Activated CD8-positive, alpha-beta T cell treated with anti-CD3 and anti-CD28 coated beads for 36 hours (primary cell): ENCODE measurements at places on chromosomes 7 and 10. TPM values are rescaled to one million over a fixed set of nuclear protein-coding genes. Genes with fewer than 3 reads are reported as not detected.

NPFFR1 gene
- not detected for total RNA-seq

DCLRE1A gene
- total RNA-seq: 15.1 TPM

CYP2E1 gene
- total RNA-seq: 0.43 TPM

TFR2 gene
- total RNA-seq: 11.3 TPM

DGKI gene
- total RNA-seq: 0.38 TPM

WNT8B gene
- total RNA-seq: 0.38 TPM

AASS gene
- total RNA-seq: 0.76 TPM

PTF1A gene
- not detected for total RNA-seq

WDR11 gene
- 36.0 TPM for total RNA-seq

IQUB gene
- total RNA-seq: not detected

IGFBP3 gene
- 0.25 TPM for total RNA-seq

WBP1L gene
- total RNA-seq: 11.4 TPM

ABCB1 gene
- 8.9 TPM for total RNA-seq

DNA sequence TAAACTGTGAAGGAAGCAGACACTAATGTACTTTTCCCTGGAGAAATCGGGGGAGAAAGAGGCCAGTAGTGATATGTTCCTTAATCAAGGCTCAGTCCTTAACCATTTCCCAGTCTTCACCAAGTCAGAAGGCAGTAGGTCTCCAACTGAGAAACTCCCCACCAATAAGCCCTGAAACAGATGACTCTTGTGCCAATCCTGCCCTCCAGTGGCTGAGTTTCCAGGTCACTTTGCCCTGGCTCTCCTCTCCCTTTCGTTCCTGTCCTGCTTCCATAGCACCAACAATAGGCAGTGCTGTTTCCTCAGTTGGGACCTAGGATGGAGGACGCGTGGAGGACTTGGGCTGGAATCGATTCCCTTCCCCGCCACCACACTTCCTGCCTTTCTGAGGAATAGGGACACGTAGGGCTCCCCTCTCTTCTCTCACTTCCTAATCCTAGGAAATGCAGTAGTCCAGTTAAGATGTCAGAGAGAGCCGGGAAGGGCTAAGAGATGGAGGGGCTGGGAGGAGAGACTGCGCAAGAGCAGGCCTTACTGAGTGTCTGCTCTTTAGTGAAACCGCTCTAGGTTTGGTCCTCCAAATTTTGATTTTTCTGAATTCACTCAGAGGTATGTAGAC is 23.4 kb downstream of the ATOH7 start:
- peak; percentile 50 for DNase-seq

- DNase-seq: no peak
Observed at GRCh38 chr10:27861781-27862180, 116.2 kb upstream of the MKX start.

DNA sequence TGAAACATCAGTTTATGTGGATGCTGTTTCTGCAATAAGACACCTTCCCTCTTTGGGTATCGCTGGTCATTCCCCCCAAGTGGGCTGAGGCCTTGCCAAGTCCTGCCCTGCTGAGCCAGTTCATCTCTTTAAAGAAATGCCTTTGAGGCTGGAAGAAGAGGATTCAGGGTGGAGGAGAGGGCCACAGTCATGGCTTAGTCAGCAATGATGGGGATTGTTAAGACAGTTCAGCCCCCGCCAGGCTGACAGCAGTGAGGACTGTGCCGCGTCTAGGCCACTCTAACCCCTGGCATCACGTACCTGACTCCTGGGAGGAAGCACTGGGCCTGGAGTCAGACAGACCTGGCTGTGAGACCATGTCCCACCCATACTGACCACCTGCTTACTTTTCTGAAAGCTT is 48.3 kb downstream of the PNLIPRP2 start:
- DNase-seq: no peak

DNA sequence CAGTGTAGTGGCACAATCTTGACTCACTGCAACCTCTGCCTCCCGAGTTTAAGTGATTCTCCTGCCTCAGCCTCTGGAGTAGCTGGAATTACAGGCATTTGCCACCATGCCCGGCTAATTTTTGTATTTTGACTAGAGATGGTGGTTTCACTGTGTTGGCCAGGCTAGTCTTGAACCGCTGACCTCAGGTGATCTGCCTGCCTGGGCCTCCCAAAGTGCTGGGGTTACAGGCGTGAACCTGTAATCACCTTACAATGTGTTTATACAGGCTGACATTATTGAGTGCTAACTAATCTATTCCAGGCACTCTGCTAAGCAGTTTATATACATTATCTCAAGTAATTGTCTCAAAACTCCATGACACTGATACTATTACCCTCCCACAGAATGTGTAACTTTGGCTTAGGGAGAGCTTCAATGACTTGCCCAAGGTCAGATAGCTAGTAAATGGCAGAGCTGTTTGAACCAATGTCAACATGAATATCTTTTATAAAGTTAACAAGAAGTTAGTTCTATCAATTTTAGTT is 36.8 kb downstream of the KIFBP start:
- no peak for DNase-seq

DNA sequence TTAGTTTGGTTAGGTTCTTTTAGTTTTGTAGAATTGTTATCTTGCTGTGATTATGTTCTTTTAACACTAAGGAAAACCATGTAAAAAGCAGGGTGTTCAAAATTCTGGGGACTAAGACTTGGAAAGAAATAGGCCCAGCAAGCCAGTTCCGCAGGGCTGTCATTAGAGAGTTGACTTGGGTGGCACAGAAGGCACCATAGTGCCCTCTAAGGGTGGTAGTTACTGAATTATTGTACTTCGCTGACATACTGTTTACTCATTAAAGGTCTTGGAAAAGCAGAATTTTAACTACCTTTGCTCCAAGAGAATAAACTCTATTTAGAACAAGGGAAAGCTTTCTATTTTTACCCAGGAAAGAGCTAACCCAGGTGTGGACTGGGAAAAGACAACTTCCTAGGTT is 86.5 kb downstream of the OTUD1 start:
- no peak for DNase-seq

GRCh38 chr7:155998766-155999630 is 186.7 kb upstream of the SHH start:
- no peak for DNase-seq

GRCh38 chr7:134307320-134307719 is 9.4 kb downstream of the SLC35B4 start:
- no peak for DNase-seq

GRCh38 chr10:18664841-18665478 is 5.7 kb downstream of the ARL5B start:
- DNase-seq: no peak

GRCh38 chr7:41312235-41312634 is 390.7 kb downstream of the INHBA start:
- DNase-seq: no peak

DNA sequence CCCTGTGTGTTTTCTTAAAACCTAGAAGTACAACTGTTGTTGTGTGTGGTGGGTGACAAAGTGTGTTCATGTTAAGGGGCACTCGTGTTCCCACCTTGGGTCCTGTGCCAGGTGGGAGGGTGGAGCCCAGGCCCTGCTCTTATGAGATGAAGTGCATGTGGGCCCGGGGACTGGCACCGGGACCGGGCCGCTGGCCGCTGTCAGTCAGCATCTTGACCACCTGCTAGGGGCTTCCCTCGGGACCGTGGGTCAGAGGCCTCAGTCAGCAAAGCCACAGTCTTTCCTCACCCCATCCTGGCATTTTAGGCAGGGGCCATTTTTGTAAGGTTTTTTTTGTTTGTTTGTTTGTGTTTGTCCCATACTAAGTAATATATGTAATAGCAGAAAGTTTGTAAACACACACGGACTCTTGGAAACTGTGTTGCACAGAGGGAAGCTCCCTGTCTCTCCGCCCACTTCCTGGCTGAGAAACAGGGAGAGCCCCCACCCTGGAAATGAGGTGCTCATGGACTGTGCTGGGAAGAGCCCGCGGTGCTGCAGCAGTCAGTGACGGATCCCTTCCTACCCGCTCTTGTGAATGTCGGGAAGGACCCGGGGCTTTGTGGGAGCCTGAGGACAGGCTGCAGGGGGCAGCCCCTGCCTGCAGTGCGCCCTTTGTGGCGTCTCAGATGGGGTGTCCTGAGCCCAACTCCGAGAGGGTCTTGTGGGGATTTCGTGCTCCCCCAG is 13.4 kb downstream of the AGAP3 start:
- DNase-seq: no peak

- no peak for DNase-seq
Observed at GRCh38 chr10:63738410-63738809, 217.2 kb downstream of the REEP3 start.

GRCh38 chr10:61742812-61743211 is 80.1 kb downstream of the CABCOCO1 start:
- no peak for DNase-seq

- DNase-seq: no peak
Observed at GRCh38 chr10:78933828-78934531, 134.8 kb upstream of the ZMIZ1 start.

GRCh38 chr10:21095073-21095472 is 198.0 kb upstream of the NEBL start:
- no peak for DNase-seq

GRCh38 chr7:82715344-82715743 is 271.8 kb upstream of the CACNA2D1 start:
- no peak for DNase-seq
